ENCODE measurements at places on chromosomes 2 and 18. TPM values are rescaled to one million over a fixed set of nuclear protein-coding genes. Genes with fewer than 3 reads are reported as not detected.

DNA sequence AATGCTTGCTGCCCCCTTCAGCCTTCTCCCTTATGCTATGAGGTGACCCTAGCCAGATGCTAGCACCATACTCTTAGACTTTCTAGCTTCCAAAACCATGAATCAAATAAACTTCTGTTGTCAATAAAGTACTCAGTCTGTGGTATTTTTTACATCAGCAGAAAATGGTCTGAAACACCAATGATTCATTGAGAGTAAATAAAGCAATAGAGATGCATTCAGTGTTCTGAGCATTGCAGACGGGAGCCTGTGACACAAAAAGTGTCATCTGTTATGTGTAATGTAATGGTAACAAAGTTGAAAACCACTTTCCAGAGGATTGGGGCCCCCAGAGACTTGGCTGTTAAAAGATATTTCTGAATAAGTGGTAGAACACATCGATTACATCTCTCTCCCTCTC, 758.0 kb upstream of the NRXN1 start:
- no peak for DNase-seq
- H3K4me3 ChIP-seq, result no peak overlapping the region

- no peaks in the 10 kb centered on the region for H3K27me3 ChIP-seq
- no peak overlapping the region for H3K4me3 ChIP-seq
- H3K27ac ChIP-seq, result no peak overlapping the region
- DNase-seq, result no peak
- H3K4me1 ChIP-seq, result no peaks in the 10 kb centered on the region
- no peaks in the 10 kb centered on the region for H3K36me3 ChIP-seq
These were observed 86.5 kb downstream of the VSNL1 start for GRCh38 chr2:17626986-17627385.

- no peak overlapping the region for H3K4me3 ChIP-seq
- H3K4me1 ChIP-seq, result no peaks in the 10 kb centered on the region
- no peak for DNase-seq
- H3K27ac ChIP-seq, result no peak overlapping the region
- no peaks in the 10 kb centered on the region for H3K36me3 ChIP-seq
These were observed 7.7 kb upstream of the TMSB10 start for GRCh38 chr2:84897773-84898172.

GRCh38 chr2:15766911-15767597, 173.3 kb upstream of the MYCN start:
- H3K4me1 ChIP-seq, result no peaks in the 10 kb centered on the region
- DNase-seq, result no peak
- no peak overlapping the region for H3K27ac ChIP-seq
- H3K4me3 ChIP-seq, result no peak overlapping the region

Gene ASAP2
- 7.4 TPM for total RNA-seq

Gene TMEM169
- total RNA-seq, result 0.49 TPM
